ENCODE measurements at places on chromosomes 5 and 9.
A peak's percentile ranks its signal among the peaks of the same experiment; 100 is the strongest.

GRCh38 chr5:96522635-96523355, 89.7 kb upstream of the PCSK1 start:
- no peak for DNase-seq

DNA sequence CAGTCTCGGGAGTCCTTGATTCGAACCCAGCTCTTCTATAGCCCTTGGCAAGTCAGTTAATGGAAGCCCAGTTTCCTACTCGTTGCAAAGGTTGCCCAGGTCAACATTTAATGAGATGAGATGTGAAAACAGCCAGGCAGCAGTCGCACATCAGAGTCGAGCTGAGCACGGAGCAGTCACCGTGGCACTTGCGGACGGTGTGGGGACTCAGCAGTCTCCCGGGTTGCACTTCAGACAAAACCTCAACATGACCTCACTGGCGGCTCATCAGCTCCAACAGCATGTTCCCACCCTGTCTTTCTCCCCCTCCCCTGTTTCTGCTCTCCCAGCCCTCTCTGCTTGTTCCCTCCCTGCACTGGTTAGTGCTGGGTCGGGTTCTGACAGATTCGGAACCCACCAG, 35.8 kb downstream of the UBE2QL1 start:
- DNase-seq = no peak

- DNase-seq = no peak
Observed at GRCh38 chr5:40235471-40236400, 444.0 kb upstream of the PTGER4 start.

DNA sequence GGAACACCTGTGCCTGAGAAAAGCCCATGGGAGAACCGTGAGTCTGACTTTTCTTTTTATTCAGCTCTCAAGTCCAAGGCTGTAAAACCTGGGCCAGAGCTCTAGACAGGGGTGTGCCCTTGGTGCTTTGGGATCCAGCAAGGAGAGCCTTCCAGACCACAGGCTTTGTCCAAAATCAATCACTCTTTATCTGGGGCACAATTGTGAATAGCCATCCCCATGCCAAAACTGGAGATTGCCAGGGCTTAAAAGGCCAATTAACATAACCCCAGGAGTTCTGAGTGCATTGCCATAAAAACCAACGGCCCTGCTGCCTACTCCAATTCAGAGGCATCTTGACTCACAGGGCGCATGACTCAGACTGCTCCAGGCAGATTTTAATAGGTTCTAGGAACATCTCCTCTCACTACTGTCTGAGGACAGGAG, 391.8 kb downstream of the ARHGEF28 start:
- DNase-seq = peak; percentile 88

DNA sequence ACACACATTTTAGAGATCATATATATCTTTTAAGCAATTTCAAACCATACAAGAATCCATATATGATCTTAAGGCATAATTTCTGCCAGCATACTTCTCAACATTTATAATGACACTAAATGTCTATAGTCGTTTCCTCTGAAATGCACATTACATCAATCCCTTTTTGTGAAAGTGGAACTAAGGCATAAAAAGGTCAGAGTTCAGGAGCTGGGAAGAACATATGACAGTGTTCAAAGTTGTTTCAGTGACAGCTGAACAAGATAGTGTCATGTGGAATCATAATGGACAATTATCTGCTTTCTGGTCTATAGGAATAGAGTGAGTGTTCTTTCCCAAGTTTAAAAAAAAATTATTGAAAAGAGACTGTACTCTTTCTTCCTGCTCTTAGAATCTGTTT, 2.4 kb upstream of the MOB3B start:
- DNase-seq = no peak

GRCh38 chr9:77463151-77463550, 185.0 kb downstream of the GNA14 start:
- DNase-seq = no peak

DNA sequence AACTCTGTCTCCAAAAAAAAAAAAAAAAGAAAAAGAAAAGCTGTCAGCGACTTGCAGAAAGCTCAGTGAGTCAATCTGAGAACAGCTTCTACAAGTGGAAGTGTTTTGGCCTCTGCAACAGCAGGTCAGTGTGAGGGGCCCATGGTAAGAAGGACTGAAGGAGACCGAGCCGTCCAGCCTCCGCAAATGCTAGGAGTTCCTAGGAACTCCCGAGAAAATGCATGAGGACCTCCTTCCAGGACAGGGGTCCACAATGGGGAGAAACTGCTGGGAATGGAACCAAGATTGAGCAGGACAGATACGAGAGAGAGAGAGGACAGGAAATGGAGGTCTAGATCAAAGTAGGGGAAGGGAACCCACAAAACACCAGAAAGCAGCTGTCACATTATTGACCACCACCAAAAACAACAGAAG, 180.5 kb downstream of the CRB2 start:
- no peak for DNase-seq

- no peak for DNase-seq
Observed at GRCh38 chr5:50953290-50953689, 286.9 kb downstream of the PARP8 start.
